ENCODE measurements at places on chromosomes 2 and 18.

GRCh38 chr2:231263118-231263831, 64.8 kb downstream of the ARMC9 start:
- DNase-seq = no peak

DNA sequence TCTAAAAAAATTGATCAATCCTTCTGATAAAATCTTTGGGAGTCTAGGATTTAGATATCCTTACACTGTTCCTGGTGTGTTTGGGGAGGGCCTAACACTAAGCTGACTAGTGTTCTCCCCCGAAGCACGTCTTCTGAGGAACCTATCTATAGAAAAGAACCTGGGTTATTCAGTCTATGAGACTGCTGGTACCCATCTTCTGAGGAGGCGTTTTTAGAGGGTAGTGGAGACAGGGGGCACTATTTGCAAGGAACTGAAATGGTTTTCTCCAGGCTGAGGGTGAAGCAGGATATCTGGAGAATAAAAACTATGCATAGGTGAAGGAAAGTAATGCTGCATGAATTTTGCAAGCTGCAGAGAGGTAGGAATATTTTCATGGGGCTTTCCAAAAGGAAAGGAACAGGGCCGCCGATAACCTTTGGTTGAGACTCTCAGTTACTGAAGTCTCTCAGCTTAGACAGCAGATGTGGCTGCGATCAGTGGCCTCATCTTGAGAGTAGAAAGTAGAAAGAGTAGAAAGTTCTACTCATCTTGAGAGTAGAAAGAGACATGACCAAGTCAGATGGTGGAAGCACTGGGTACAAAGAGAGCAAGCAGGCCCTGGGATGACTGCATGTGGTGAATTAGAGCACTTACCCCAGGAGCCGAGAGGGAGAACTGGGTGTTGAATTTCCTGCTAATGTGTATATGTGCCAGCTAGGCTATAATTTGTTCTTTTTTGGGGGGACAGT, 31.8 kb upstream of the KCNE4 start:
- DNase-seq = no peak

- no peak for DNase-seq
These were observed 660 bp upstream of the MBP start for GRCh38 chr18:77133051-77133834.

GRCh38 chr18:72456802-72457201, 87.3 kb downstream of the CBLN2 start:
- DNase-seq = no peak

DNA sequence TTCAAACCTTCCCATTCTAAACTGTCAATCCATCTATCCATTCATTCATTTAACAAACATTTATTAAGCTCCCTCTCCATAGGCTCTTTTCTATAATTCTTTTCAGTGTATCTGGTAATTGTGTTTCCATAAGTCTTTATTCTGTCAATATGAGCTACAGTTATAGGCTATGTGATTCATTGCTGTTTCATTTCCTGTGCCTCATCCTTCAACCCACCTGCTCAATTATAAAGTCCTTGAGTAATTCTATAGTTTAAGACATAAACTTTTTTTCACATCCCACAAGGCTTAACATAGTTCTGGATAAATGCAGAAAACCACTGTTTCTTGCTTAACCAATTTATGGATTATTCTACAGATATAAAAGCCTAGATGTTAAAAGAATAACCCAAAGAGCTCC, 84.2 kb upstream of the PIK3C3 start:
- no peak for DNase-seq

GRCh38 chr2:237143676-237144440, 58.2 kb downstream of the COPS8 start:
- DNase-seq = no peak

DNA sequence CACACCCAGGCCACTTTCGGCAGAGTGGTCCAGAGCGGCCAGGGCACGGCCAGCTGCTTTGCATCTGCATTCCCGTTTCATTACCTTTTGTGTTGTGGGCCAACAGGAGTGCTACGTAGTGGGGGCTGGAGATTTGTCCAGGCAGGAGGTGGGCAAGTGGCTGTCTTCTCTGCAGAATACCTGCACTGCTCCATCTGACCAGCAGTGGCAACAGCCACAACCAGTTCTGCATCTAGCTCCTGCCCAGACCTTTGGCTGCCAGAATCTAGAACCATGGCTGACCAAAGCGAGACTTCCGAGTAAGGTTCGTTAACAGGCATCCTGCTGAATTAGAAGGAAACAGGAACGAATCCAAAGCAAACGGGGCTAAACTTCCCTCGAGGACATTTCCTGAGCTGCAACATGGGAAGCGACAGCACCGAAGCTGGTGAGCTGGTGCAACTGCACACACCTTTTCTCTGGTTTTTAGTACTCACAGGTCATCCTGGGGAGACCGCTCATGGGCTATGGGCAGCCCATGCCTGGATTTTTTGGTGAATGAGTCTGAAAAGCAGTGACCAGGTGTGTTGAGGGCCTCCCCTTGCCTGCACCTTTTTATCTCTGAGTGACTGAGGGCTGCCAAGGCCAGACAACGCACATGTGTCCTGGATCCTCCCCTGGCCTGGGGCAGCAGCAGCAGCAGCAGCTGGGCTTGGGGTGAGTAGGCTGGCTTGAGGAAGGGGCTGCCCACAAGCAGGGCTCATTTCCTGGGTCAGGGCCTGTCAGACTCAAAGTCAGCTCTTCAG, 10.5 kb downstream of the GDF7 start:
- DNase-seq = no peak

DNA sequence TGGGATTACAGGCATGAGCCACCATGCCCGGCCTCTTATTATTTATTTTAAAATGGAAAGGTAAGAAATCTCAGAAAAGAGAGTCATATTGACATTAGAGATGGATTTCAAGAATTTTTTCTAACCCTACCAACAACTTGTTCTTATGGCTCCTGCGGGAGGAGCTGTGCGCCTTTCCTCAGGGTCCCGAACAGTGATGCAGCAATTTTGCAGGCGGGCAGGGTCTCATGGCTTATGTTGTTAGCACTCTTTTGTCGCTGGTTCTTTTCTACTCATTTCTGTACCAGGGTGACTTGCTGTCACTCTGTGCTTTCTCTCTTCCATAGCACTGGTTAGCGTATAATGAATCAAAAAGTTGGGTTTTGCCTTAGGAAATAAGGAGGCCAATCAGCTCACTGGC, 148.8 kb upstream of the DLGAP1 start:
- no peak for DNase-seq

DNA sequence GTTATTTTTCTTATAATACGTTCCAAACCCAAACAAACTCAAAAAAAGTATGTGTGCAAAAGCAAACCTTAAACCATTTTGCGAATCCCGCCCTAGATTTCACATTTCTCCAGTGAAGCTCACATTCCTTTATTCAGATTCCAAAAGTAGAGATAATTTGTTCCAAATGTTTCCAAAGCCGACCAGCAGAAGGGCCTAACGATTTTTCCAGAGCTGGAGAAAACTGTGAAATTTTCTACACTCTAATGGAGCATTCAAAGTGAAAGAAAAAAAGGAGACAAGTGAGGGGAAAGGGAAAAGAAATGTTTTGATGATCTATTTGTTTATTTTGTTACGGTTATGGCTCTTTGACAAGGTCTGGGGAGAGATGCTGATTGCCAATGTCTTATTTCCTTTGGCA, 286.5 kb upstream of the SLC14A2 start:
- DNase-seq = no peak

GRCh38 chr2:107411267-107411666, 415.4 kb upstream of the RGPD4 start:
- no peak for DNase-seq

- DNase-seq = no peak
These were observed 168.0 kb upstream of the REV1 start for GRCh38 chr2:99657691-99658258.

- no peak for DNase-seq
These were observed 129.2 kb downstream of the IKZF2 start for GRCh38 chr2:213021971-213022899.

DNA sequence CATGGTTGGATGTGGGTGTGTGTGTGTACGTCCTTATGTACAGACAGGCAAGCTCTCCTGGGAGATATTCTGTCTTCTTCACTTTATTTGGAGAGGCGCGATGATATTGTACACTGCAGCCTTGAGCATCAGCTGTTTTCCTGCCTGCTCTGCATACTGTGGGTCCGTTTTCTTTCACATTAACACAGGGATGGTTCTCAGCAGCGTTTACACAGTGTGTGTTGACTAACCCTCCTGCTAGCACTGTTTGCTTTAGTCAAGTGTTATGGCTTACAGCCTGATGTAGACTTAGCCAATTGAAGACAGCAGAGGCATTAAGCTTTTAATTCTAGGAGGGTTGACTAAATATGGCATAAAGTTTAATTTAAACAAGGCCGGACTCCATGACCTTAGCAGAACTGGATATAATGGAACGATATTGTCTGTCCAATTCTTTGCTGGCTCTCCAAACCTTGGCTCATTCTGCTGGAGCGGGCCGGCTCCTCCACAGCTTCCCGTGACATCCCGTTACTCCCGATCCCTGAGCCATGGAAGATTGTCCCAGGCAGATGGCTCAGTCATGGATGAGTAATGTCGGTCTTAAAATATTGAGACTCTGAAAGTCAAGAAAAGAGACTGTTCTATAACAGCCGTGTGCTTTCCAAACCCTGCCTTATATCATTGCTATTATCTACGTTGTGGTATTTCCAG, 134.7 kb downstream of the TPGS2 start:
- no peak for DNase-seq

- no peak for DNase-seq
These were observed 2.0 kb downstream of the GDF7 start for GRCh38 chr2:20668871-20669475.

- no peak for DNase-seq
These were observed 135.3 kb downstream of the CTIF start for GRCh38 chr18:48673853-48674721.

DNA sequence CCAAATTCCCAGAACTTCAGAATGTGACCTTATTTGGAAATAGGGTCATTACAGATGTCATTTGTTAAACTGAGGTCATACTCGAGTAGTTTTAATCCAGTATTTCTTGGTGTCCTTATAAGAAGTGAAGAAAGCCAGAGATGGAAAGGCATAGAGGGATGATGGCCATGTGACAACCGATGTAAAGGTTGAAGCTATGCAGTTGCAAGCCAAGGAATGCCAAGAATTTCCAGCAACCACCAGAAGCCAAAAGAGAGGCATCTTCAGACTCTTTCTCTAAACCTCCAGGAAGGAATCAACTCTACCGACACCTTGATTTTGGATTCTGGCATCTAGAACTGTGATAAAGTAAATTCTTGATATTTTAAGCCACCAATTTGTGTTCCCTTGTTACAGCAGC, 242.2 kb downstream of the CDH20 start:
- no peak for DNase-seq
